ENCODE measurements at places on chromosomes 13 and 19.

GRCh38 chr13:65623148-65623547, 1607.0 kb downstream of the PCDH9 start:
- no peak for DNase-seq

- no peak for DNase-seq
Measured at GRCh38 chr19:28606269-28607032, 606.5 kb downstream of the UQCRFS1 start.

- no peak for DNase-seq
Measured at GRCh38 chr19:17255150-17255621, 9.4 kb downstream of the USHBP1 start.

- no peak for DNase-seq
Measured at GRCh38 chr13:40399756-40400155, 266.7 kb downstream of the FOXO1 start.

All from BE2C (cell line).